ENCODE measurements at places on chromosomes 5 and 9. TPM values are rescaled to one million over a fixed set of nuclear protein-coding genes. Genes with fewer than 3 reads are reported as not detected.

Gene TPPP
- total RNA-seq, result 4.7 TPM

Gene PCDHGB4
- 10.3 TPM for total RNA-seq

Gene DRD1
- not detected for total RNA-seq

DNA sequence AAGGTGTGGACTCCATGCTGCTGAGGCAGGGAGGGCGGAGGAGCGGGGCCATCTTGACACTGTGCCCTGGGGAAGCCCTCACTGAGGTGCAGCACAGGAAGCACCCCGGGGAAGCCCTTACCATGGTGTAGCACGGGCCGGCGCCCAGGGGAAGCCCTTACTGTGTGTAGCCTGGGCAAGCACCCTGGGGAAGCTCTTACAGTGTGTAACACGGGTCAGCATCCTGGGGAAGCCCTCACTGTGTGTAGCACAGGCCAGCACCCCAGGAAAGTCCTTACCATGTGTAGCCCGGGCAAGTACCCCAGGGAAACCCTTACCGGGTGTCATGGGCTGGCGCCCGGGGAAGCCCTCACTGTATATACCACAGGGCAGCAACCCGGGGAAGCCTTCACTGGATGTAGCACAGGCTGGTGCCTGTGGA lies 62.6 kb upstream of the ZNF354B start:
- no peak overlapping the region for H3K27ac ChIP-seq
- H3K4me3 ChIP-seq, result no peak overlapping the region
- no peak for DNase-seq
- H3K27me3 ChIP-seq, result no peaks in the 10 kb centered on the region

DNA sequence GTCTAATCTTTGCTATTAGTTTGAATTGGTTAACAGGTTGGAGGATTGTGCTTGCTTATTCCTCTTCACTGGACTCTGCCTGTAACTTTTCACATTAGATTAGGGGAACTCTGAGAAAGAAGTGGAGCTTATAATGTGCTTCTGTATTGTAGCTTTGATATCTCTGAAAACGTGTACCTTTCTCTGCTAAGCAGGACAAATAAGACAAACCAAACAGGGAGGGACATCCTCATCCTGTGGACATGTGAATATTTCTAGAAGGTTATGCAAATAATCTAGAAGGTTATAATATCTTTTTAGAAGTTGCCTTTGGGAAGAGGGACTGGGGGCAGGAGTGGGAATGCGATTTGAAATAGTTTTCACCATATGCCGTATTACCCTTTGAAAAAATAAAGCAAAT lies 11.7 kb downstream of the IQGAP2 start:
- DNase-seq, result no peak
- H3K27me3 ChIP-seq, result no peaks in the 10 kb centered on the region
- H3K4me1 ChIP-seq, result no peaks in the 10 kb centered on the region
- H3K4me3 ChIP-seq, result no peak overlapping the region
- H3K27ac ChIP-seq, result no peak overlapping the region

GRCh38 chr5:83543898-83544297 lies 72.4 kb downstream of the VCAN start:
- H3K27ac ChIP-seq, result no peak overlapping the region
- H3K36me3 ChIP-seq, result no peaks in the 10 kb centered on the region
- H3K4me3 ChIP-seq, result no peak overlapping the region
- H3K4me1 ChIP-seq, result no peaks in the 10 kb centered on the region
- no peak for DNase-seq

- no peak for DNase-seq
- no peak overlapping the region for H3K4me3 ChIP-seq
- no peaks in the 10 kb centered on the region for H3K27me3 ChIP-seq
- H3K27ac ChIP-seq, result no peak overlapping the region
These were observed 1264.5 kb upstream of the ACO1 start for GRCh38 chr9:31119890-31120454.

DNA sequence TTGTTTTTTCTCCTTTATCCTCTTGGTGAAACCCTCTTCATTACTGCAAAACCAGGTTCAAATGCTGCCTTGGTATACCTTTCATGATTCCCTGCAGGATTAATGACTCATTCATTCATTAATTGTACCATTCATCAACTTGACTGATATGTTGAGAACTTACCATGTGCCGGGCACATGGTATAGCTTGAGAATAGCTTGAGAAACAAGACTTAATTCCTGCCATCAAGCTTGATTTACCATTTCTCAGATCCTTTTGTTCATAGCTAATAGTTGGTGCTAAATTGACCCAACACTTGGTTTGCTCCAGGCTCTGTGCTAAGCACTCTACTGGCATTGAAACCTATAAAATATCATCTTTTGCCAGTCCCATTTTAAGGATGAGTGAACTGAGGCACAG lies 165.7 kb downstream of the YIPF5 start:
- H3K27me3 ChIP-seq, result no peaks in the 10 kb centered on the region
- H3K4me1 ChIP-seq, result no peaks in the 10 kb centered on the region
- H3K27ac ChIP-seq, result no peak overlapping the region
- H3K4me3 ChIP-seq, result no peak overlapping the region

DNA sequence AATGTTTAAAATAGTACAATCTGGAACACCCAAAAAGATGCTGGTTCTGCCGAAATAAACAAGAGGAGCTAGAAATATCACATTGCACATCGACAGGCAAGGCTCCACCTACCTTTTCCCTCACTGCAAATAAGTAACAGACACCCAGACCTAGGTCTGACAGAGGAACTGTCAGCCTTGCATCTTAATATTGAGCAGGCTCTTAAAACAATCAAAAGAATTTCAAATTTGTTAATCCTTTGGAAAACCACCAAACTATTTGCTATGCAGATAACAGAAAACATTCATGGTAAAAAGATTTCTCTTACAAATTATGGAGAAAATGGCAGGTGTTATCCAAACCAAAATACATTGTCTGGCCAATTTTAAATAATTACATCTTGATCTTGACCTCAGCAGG lies 71.3 kb downstream of the FRMD3 start:
- DNase-seq, result no peak
- no peak overlapping the region for H3K4me3 ChIP-seq
- H3K4me1 ChIP-seq, result peaks cover 5% of the 10 kb centered on the region

DNA sequence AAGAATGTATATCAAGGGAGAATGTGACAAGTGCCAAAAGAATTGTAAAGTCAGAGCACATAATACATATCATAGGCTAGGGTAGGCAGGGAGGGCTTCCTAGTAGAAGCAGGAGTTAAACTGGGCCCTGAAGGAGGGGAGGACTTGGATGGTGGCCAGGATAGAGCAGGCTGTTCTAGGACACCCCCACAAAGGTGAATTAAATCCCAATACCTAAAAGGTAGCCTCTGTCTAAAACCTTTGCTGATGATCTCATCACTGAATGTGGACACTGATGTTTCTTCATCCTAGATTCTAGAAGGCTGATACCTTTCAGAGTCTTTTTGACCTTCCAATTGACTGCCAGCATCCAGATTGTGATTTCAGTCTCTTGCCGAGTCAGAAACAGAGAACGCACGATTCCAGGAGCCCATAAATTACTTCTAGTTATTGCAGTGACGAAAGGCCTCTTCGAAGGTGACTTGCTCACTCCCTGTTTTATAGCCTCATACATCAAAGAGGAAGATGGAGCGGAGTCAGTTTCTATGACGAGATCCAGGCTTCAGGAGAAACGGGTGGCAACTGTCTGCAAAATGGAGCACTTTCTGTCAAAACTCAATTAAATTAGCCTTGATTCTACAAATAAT lies 43.2 kb downstream of the KIF4B start:
- H3K27me3 ChIP-seq, result no peaks in the 10 kb centered on the region
- DNase-seq, result no peak
- no peaks in the 10 kb centered on the region for H3K4me1 ChIP-seq

GRCh38 chr5:156532921-156533320 lies 206.0 kb downstream of the SGCD start:
- no peaks in the 10 kb centered on the region for H3K27me3 ChIP-seq
- DNase-seq, result no peak
- no peak overlapping the region for H3K4me3 ChIP-seq

GRCh38 chr9:37311938-37312708 lies 110.4 kb upstream of the GRHPR start:
- H3K4me1 ChIP-seq, result no peaks in the 10 kb centered on the region
- DNase-seq, result no peak
- no peaks in the 10 kb centered on the region for H3K36me3 ChIP-seq
- H3K27me3 ChIP-seq, result no peaks in the 10 kb centered on the region
- no peak overlapping the region for H3K4me3 ChIP-seq
- no peak overlapping the region for H3K27ac ChIP-seq

GRCh38 chr5:56612759-56613158 lies 202.6 kb upstream of the MAP3K1 start:
- H3K4me1 ChIP-seq, result peaks cover 22% of the 10 kb centered on the region
- no peak for DNase-seq
- H3K27me3 ChIP-seq, result no peaks in the 10 kb centered on the region

DNA sequence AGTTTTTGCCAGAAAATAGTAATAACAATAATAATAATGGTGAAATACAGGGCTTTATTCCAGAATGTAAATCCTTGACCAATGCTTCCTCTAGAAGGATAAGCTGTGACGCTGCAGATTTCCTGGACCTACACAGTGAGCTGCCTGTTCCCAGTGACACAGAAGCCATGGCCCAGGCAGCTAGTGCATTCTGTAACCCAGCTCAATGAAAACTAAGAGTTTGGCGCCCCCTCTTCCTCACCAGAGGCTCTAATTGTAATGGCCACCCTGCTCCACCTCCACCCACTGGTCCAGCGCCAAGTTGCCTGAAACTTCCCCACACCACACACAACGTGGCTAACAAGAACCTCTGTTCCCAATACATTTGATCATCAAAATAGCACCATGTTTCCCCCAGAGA lies 248.1 kb downstream of the CETN3 start:
- no peaks in the 10 kb centered on the region for H3K4me1 ChIP-seq
- H3K4me3 ChIP-seq, result no peak overlapping the region
- H3K36me3 ChIP-seq, result no peaks in the 10 kb centered on the region
- no peak for DNase-seq
- no peaks in the 10 kb centered on the region for H3K27me3 ChIP-seq

DNA sequence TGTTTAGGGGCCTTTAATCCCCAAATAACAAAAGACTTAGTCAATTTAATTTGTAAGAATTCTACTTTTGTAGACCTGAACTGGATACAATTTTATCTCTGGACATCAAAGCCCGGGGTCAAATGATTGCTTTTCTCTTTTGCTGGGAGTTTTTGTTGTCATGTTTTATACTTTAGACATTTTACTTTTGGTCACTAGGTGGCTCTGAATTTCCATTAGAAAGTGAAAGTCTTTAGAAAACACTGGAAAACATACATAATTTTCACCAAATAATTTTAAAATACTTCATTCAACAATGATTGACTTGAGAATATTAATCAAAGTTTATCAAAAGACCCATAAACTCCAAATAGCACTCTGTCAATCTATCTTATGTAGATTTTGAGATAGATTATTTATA lies 2.8 kb upstream of the PCA3 start:
- no peaks in the 10 kb centered on the region for H3K4me1 ChIP-seq
- no peaks in the 10 kb centered on the region for H3K36me3 ChIP-seq
- no peak overlapping the region for H3K27ac ChIP-seq
- H3K4me3 ChIP-seq, result no peak overlapping the region
- DNase-seq, result no peak

GRCh38 chr9:114011313-114011712 lies 66.8 kb downstream of the AMBP start:
- H3K27ac ChIP-seq, result no peak overlapping the region
- H3K4me3 ChIP-seq, result no peak overlapping the region
- H3K36me3 ChIP-seq, result no peaks in the 10 kb centered on the region
- no peaks in the 10 kb centered on the region for H3K27me3 ChIP-seq

GRCh38 chr5:107257885-107258520 lies 412.7 kb downstream of the EFNA5 start:
- H3K4me3 ChIP-seq, result no peak overlapping the region
- no peak overlapping the region for H3K27ac ChIP-seq
- H3K4me1 ChIP-seq, result no peaks in the 10 kb centered on the region
- DNase-seq, result no peak
- no peaks in the 10 kb centered on the region for H3K27me3 ChIP-seq
- no peaks in the 10 kb centered on the region for H3K36me3 ChIP-seq

DNA sequence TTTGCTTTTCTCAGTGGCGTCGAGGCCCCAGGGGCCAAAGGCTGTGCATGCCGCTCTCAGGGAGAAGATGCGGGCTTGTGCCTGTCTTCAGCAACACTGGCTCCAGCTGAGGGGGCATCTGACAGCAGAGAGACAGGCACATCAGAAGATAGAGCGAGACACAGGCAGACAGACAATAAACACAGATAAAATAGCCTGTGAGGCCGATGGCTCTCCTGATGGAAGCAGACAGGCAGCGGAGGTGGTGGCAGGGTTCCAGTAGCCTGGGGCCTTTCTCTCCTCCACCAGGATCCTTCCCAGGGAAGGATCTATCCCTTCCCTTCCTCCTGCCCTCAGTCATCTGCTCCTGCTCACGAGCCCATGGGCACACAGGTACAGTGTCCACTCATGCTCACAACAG lies 16.6 kb upstream of the UNC5A start:
- no peaks in the 10 kb centered on the region for H3K4me1 ChIP-seq
- H3K4me3 ChIP-seq, result no peak overlapping the region
- no peak for DNase-seq
- no peaks in the 10 kb centered on the region for H3K27me3 ChIP-seq
- H3K36me3 ChIP-seq, result no peaks in the 10 kb centered on the region

DNA sequence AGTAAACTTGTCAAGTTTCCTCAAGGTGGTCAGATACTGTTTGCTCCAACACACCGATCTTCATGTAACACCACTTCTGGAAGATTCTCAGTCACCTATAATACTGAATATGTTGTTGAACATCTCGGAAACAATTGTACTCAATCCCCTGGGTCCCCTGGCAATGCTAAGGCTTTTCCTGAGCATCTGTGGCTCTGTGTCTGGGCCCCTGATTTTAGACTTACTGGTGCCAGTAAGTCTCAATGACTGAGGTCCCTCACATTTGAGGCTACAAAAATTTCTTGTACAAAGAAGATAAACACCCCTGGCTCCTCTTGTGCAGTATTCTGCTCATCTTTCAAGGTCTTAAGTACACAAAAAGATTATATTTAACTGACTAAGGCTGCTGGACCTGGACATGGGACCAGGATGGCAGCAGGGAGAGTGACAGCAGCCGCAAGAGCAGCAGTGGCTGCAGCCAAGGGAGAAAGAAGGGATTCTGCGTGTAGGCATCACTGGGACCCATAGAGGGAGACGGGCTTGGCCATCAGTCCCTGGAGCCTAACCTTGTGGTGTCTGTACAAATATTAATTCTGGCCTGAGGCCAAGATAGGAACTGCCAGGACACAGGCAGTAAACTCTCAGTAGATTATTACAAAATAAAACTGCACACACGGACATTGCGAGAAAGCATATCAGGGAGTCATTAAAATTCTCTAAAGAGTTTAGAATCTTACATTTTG lies 49.0 kb upstream of the TNPO1 start:
- H3K27ac ChIP-seq, result no peak overlapping the region
- no peak overlapping the region for H3K4me3 ChIP-seq
- no peaks in the 10 kb centered on the region for H3K36me3 ChIP-seq
- H3K4me1 ChIP-seq, result no peaks in the 10 kb centered on the region
- DNase-seq, result no peak

GRCh38 chr9:98941946-98942523 lies 1.7 kb upstream of the COL15A1 start:
- H3K4me1 ChIP-seq, result peaks cover 14% of the 10 kb centered on the region
- H3K4me3 ChIP-seq, result no peak overlapping the region
- H3K36me3 ChIP-seq, result no peaks in the 10 kb centered on the region
